ENCODE measurements at places on chromosomes 2 and 18.

DNA sequence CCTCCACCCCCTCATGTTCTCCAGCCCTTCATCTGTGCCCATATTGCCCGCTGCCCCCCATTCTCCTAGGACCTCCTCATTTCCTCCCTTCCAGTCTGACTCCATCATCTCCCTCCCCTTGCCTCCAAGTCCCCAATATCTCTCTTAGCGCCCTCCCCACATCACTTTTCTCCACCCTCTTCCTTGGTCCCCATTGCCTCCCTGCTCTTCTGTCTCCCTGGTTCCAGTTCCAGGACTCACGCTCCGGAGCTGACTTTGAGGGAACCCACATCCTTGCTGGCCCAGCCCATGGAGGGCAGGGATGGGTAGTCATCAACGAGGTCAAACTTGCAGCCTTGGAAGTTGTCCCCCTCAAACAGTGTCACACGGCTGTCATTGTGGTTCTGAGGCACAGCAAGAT, 2.6 kb downstream of the CRYBA2 start:
- no peak for DNase-seq

GRCh38 chr2:73070643-73071359, 711 bp downstream of the SFXN5 start:
- DNase-seq = no peak

- peak; percentile 47 for DNase-seq
Measured at GRCh38 chr2:8693157-8693821, 11.4 kb downstream of the ID2 start.

GRCh38 chr2:8595428-8595805, 86.4 kb upstream of the ID2 start:
- DNase-seq = no peak

GRCh38 chr2:137842430-137842829, 121.8 kb upstream of the HNMT start:
- no peak for DNase-seq

- no peak for DNase-seq
Measured at GRCh38 chr18:507636-508035, 7.1 kb upstream of the COLEC12 start.

DNA sequence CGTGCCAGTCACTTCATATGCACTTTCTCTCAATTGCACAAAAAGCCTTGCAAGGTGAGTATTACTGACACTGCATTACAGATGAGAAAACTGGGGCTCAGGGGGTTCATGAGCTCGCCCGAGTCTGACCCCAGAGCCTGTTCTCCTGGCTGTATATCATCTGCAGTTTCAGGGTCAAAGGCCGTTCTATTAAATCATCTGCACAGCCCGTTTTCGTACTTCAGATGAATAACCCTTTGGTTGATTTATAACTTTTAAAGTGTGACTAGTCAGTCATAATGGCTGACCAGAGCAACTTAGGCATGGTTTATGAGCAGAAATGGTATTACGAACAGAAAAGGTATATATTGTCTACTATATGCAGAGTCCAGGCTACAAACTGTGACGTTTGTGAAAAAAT, 35.3 kb upstream of the NPAS2 start:
- DNase-seq = no peak

GRCh38 chr2:147027436-147027835, 817.4 kb upstream of the ACVR2A start:
- DNase-seq = no peak

DNA sequence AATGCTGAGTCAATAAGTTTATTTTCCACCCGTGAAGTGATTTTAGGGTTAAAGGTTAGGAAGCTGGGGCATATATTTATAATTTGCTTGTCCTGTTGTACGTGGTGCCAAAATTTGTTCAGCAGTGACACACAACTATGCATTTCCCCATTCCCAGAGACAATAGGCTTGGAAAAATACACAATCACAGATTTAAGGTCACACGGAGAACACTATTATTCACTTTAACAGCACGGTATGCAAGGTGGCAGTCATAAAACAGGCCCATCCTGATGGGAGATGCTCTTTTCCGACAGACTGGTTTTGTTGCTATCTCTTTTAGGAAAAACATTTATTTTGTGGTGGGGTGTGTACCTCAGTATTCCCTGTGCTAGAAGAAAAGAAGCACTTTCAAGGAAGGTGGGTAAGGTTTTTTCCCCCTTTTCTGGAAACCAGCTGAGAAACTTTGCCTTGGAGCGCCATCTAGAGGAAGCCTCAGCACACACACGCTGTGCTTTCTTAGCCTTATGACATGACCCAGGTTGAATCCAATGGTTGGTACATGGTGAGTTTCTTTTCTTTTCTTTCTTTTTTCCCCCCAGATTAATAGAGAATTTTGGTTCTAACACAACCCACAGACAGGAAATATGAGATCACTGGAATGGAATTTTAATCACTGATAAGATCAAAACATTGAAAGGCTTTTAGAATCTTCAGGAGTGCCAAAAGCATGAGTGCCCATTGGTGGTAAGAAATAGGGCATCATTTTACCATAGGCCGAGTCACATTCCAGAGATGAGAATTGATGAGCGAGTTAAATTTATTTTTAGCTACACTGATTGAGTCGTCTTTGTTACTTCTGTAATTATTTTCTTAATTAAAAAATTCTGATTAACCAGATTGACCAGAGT, 332.1 kb downstream of the AGPS start:
- DNase-seq = peak; percentile 3

DNA sequence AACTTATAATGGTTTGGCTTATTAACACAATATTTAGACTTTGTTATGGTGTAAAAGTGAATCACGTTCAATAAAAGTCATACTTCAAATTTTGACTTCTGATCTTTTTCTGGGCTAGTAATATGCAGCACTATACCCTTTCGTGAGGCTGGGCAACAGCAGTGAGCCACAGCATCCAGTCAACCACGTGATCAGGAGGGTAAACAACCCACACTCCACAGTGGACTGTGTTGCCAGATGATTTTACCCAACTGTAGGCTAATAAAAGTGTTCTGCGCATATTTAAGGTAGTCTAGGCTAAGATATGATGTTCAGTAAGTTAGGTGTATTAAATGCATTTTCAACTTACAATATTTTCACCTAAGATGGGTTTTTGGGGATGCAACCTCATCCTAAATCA, 148.6 kb downstream of the ZNF385B start:
- no peak for DNase-seq

GRCh38 chr2:240823449-240824336, 3.7 kb upstream of the KIF1A start:
- no peak for DNase-seq

GRCh38 chr2:112600634-112601033, 16.2 kb downstream of the CHCHD5 start:
- no peak for DNase-seq

DNA sequence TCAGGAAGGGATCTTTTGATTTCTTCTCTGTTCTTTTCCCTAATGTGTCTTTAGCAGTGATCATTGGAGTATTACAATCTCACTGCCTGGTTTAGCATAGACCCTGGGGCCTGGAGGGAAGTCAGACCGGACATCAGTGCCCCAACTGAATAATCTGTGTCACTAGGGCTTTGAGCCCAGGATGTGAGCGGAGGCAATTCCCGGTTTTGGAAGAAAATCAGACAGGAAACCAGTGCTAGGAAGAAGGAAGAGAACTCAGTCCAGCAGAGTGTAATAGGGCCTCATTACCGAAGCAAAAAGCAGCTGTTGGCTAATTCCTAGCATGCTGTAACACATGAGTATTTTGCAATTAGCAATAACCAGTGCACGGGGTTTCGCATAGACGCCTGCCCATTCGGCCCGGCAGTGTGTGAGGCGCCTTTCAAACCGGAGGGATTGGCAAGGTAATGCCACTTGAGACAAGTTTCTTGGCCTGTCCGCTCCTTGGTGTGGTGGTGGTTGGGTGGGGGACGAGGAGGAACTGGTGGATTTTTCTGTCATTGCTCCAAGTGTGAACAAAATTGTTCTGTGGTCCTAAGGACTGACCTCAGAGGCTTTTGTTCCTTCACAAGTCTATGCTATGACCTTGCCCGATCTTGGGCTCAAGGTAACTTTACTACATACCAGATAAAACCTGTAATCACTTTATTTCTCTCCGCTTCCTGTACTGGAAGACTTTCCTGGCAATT, 2.8 kb downstream of the FOSL2 start:
- no peak for DNase-seq

DNA sequence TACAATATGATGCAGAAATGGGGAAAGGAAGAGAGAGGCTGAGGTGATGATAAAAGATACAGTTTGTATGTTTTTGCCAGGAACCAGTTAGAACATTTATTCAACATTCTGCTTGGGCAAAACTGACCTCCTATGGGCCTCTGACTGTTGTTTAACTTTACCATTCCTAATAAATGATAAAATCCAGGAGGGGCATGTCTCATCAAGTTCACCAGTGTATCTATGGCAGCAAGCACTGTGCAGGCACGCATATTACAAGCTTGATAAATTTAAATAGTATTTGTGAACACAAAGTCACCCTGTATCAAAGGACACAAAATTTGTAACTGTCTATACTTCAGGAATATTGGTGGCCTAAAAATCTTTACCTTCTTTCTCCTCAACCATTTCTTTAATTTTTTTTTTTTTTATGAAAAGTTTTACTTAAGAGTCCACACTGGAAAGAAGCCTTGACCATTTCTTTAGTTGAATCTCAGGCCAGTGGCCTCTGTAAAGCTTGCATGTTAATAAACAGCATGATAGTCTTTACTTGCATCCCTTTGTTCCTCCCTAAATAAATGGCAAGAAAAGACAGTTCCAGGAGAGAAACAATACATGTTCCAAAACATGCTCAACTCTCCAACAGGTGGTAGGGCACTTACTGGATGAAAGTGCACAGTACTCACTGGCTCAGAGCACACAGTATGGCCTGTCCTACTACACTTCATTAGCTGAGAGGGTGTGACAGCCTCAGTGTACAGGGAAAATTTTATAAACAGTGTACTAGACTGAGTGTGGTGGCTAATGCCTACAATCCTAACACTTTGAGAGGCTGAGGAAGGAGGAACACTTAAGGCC, 52.3 kb downstream of the SOS1 start:
- DNase-seq = no peak

DNA sequence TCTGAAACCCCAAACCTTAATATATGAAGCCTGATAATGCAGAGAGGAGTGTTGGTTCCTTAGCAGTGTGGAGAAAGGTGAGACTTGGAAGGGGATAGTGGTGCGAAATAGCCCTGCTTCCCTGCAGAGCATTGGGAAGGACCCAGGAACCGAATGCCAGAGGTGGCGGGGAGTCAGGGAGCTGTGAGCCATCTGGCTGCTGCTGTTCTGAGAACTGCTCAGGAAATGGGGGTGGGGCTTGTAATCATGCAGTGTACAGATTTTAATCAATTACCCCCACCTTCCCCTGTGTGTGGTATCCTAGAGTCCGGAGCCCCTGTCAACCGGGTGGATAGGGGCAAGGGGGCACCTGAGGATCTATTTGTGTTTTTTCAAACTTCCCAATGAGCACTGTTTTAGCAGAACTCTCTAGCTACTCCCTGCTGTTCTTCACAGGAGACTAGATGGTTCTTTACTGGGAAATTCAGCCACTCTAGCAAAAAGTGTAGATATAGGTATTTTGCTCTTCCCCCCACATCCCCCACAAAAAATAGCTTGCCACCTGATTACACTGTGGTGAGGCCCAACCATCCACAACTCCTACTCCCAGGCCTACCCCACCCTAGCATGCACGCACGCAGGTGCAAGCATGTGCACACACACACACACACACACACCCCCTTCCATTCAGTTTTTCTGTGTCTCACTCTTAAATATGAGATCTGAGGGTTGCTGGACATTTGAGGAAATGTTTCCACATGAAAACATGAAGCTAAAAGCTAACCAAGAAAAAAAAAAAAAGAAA, 30.1 kb upstream of the MBOAT2 start:
- no peak for DNase-seq

DNA sequence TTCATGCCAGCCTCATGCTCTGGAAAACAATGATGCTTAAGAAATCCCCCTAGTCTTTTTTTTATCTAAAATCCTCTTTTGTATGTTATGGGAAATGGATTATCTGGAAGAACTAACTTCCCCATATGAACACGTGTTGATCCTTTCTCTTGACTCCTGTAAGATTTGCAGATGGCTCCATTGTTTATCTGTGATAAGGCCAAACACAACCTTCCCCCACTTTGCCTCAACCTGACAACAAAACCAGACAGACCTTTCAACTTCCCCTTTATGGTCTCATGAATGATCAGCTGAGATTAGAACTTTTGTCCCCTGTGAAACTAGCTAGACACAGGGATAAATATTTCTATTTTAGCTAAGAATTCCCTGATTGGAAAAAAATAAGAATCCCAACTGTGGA, 828.0 kb upstream of the CDH2 start:
- DNase-seq = peak; percentile 48

DNA sequence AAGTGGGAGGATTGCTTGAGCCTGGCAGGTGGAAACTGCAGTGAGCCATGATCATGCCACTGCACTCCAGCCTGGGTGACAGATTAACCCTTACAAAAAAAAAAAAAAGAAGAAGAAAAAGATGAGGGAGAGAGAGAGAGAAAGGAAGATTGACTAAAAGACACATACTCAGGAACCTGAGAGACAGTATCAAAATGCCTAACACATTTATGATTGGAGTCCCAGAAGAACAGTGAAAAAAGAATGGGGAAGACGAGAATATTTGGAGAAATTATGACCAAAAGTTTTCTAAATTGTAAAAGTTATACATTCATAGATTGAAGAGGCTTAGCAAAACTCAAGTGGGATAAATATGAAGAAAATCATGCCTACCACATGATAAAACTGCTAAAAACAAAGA, 19.9 kb upstream of the SPATS2L start:
- DNase-seq = no peak

- DNase-seq = no peak
Measured at GRCh38 chr2:222745836-222746559, 74.5 kb downstream of the MOGAT1 start.

DNA sequence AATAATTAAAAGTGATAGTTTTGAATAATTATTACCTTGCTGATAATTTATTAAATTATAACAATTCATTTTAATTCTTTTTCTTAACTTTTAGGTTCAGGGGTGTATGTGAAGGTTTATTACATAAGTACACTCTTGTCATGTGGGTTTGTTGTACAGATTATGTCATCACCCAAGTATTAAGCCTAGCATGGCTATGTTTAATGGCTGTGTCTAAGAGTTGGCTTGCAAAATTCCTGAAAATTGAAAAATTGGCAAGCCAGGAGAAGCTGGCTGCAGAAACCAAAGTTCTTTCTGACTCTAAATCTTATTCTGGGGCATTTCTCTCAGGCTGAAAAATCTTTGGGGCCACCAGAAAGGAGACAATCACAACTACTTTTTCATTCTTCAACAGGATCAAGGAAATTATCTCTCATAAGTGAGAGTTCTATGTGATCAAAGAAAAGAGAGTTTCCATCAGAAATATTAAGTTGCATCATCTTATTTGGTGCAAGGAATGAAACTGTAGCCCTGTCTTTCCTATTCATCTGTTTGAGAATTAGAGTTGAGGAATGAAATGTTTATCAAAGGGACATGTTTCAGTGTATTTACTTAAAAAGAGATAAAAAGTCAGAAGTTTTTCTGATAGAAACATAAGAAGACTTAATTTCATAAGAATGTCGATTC, 412.1 kb upstream of the CDH2 start:
- DNase-seq = no peak

DNA sequence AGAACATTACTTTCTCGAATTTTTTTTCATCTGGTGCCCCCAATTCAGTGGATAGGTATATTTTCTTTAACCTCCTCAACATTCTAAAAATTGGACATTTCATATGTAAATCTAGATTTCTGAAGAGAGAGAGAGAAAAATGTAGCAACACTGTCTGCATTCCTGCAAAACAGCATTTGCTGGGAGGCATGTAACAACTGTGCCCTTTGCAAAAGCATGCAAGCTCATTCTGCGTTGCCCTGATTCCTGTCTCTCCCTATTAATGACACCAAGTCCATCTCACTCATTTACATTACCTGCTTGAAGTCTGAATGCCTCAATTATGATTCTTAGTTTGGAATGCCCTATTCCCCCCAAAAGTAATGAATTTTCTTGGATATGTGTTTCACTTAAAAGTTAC, 79.8 kb upstream of the BARD1 start:
- DNase-seq = no peak
